A172 (cell line): ENCODE measurements at places on chromosomes 12 and 14. TPM values are rescaled to one million over a fixed set of nuclear protein-coding genes. Genes with fewer than 3 reads are reported as not detected.

DENND5B gene
- total RNA-seq, result 19.8 and 22.7 TPM in 2 replicates

DNA sequence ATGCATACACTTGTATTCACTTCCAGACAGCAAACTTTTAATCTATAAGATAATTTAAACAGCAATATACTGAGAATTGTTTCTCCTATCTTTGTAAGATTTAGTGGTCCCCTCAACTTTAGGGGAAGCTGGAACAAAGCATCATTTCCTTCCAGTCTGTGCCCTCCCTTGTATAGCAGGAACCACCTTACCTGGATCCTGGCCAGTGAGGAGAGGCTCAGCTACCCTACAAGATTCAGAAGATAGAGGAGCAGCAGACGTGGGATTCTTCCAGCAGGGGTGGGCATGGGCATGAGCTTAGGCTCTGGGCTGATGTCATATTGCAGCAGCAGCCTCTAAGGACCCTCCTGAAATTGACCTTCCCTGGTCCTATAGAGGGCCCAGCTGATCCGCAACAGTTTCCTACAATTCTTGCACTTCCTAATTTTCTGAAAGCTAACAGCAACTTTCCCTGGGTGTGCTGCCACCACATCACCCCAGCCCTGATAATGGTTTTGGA, 21.3 kb downstream of the MOK start:
- no peak for DNase-seq

PPP4R4 gene
- 1.5 and 3.6 TPM in 2 replicates for total RNA-seq

GRCh38 chr12:5515458-5515857, 83.5 kb downstream of the NTF3 start:
- no peak for DNase-seq

ALG10B gene
- total RNA-seq, result 2.8 and 3.3 TPM in 2 replicates

PLA2G1B gene
- total RNA-seq, result not detected in 2 replicates

- peak; percentile 10 for DNase-seq
Measured at GRCh38 chr12:106044773-106045172, 94.0 kb downstream of the NUAK1 start.

DNA sequence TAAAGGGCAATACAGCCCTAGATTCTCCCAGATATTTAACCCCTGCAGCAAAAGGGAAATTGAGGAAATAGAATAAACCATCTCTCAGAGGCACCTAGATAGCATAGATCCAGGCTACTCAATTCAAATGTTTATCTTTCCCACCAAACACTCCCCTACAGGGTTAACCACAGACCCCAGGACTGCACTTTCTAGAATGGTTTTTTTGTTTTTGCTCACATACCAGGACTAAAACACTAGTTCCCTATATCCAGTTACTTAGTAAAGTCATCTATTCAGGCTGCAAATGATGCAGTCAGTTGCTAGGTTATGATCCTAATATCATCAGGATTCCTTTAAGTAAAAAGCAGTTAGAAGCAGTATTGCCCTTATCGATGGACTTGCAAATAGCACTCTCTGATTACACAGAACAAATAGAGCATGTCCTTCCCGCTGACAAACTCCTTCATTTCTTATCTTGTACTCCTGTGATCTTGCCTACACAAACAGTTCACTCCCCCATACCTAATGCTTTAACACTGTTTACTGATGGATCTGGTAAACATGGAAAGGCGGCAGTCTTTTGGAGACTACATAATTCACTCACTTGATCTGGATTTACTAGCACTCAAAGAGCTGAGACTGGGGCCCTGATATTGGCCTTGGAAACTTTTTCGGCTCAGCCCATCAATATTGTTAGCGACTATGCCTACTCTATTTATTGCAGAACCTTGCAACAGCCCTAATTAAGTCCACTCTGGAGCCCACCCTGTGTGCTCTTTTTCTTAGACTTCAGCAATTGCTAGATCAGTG, 257.2 kb upstream of the DIO2 start:
- DNase-seq, result no peak
